Activated T-cell treated with anti-CD3 and anti-CD28 coated beads, Interleukin-2, amount 50 U/mL, for 1 hour (primary cell): ENCODE measurements at places on chromosomes 4 and X.

DNA sequence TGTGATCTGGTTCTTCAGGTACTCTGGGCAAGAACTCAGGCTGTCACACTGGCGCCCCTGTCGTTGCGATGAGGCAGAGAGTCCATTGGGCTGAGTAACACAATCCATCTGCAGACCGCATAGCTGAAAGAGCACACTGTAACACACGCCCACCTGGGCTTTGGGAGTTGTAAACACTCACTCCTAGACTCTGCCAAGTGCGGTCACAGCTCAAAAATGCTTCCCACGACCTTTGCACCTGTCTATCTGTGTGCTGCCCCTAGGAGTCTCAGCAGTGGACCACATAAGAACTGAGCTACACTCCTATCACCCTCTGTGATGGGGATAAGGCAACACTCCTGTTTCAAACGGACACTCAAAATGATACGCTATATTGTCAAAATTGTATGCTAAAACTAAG, 2028.3 kb downstream of the PCDH7 start:
- no peak for DNase-seq

DNA sequence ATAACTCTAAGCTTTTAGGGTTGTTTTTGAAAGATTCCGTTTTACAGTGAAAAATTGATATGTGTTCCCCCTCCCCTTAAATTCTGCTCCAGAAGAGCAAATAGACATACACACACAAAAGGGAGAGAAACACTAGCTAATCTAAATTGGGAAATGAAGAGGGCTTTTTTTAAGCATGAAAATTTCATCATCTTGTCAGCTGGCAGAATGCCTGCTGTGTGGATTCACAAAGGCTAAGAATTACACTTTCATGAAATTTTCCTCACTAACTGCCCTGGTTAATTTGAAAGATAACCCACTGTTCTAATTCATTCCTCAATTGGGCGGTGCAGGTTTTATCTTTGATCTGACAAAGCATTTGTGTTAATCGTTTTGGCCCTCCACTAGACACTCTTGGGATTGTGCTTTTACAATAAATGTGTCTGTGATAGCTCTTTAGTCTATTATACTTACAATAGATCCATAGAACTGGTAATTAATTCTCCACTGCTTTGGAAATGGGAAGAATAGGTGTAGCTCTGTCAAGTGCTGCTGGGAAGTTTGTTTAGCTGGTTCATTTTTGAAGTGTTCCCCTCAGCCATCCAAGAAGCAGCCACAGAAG, 152.9 kb downstream of the POLA1 start:
- DNase-seq: no peak

- DNase-seq: no peak
These were observed 958.0 kb downstream of the STPG2 start for GRCh38 chr4:97185233-97185632.

DNA sequence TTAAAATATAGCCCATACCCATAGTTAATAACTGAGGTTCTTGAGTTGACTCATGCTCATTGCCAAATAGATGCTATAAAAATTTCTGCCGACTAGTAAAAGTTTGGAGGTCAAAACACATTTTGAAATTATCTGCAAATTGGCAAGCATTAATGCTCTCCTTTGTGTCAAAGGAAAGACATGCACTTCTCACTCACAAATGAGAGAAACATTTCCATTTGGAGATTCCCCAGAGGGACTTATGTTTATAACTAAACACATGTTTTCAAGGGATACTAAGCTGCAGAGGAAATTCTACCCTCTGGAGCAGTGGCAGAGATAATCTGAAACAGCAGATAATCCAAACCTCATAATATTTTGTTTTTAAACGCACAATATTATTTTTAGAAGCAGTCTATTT, 45.7 kb upstream of the CCDC160 start:
- no peak for DNase-seq
